ENCODE measurements at places on chromosomes 1 and 21.

DNA sequence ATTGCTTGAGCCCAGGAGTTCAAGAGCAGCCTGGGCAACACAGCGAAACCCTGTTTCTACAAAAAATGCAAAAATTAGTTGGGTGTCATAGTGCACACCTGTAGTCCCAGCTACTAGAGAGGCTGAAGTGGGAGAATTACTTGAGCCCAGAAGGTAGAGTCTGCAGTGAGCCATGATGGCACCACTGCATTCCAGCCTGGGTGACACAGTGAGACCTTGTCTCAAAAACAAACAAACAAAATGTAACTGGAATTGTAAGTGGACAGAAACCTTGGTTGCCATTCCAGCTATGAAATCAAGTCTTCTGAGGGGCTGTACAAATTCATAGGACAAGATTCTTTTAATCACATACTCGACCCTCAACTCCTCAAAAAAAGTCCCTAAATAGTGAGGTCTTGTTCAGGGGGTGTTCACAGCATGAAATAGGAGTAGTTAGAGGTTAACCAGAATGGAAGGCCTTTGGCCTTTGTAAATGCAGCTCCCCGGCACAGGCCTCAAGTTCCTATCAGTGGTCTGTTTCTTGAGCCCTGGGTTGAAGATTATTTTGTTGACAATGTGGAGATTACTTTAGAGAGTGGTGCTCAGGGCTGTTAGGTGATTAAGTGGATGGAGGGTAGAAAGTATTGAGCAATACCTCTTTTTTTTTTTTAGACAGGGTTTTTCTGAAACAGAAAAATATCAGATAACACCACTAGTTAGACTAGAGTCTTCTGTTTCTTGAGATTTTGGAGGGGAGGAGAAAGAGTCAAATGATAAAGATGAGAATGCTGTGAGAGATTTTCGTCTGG lies 138.7 kb upstream of the ZNF648 start:
- DNase-seq, result no peak

GRCh38 chr1:236489710-236490377 lies 33.9 kb upstream of the LGALS8 start:
- no peak for DNase-seq

DNA sequence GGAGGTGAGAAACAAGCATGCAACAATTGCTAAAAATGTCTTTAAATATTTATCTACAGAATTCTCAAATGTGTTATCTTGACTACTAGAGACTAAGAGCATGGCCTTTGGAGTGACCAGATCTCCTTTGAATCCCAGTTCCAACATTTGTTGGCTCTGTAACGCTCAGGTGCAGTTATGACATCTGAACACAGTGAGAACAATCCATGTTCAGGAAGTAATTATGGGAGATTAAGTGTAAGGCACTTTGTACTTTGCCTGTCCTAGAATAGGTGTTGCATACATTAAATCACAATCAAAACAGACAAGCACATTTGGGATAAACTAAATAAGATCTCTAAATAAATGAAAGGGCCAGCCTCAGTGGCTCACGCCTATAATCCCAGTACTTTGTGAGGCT lies 454.5 kb downstream of the SMYD3 start:
- no peak for DNase-seq

- DNase-seq, result no peak
Observed at GRCh38 chr1:246815693-246816270, 91.6 kb downstream of the SCCPDH start.

DNA sequence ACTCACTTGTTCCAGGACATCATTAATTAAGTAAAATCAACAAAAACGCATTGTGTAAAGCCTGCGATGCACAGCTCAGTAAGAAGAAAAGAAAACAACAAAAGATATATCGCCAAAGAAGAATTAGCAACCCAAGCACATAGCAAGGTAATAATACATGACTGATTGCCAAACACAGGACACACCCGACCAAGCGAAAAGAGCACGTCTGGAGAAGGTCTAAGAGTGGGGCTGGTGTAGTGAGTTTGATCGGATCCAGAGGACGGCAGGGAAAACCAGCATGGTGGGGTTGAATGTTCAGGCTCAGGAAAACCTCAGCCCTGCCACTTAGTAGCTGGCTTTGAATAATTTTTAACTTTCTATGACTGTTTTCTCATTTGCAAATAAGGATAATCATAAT lies 69.8 kb downstream of the JAK1 start:
- DNase-seq, result no peak

GRCh38 chr21:38352536-38353219 lies 95.9 kb downstream of the KCNJ15 start:
- DNase-seq, result peak; percentile 35

DNA sequence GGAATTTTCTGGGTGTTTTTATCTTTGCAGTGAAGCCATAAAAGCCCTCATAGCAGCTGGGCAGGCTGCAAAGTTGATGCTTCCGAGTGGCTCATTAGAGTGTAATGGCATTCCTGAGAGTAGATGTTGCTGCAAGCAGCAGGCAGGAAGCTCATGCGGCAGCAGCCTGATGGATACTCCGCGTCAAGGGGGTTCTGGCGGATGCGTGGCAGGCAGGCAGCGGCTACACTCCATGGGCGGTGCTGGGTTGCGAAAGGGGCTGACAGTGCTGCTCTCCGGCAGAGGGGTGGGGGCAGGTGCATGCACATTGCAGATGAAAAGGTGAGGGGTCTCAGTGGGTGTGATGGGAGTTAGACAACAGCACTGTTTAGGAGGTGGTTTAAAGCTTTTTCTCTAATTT lies 93.2 kb upstream of the AJAP1 start:
- DNase-seq, result no peak

DNA sequence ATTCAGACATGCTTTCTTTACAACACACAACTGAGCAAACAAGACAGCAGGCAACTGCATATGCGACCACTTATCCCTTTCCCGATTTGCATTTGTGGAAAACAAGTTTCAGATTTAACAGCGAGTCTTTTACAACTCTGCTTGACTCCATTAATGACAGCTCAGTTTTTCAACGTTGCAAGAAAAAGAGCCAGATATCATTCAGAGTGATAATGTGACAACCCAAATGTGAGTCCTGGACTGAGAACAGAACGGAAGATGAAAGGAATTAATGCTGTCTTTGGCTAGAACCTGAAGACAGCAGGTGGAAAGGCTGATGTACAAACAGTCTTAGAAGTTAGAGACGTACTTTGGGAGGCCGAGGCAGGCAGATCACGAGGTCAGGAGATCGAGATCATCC lies 83.0 kb upstream of the C8B start:
- no peak for DNase-seq

DNA sequence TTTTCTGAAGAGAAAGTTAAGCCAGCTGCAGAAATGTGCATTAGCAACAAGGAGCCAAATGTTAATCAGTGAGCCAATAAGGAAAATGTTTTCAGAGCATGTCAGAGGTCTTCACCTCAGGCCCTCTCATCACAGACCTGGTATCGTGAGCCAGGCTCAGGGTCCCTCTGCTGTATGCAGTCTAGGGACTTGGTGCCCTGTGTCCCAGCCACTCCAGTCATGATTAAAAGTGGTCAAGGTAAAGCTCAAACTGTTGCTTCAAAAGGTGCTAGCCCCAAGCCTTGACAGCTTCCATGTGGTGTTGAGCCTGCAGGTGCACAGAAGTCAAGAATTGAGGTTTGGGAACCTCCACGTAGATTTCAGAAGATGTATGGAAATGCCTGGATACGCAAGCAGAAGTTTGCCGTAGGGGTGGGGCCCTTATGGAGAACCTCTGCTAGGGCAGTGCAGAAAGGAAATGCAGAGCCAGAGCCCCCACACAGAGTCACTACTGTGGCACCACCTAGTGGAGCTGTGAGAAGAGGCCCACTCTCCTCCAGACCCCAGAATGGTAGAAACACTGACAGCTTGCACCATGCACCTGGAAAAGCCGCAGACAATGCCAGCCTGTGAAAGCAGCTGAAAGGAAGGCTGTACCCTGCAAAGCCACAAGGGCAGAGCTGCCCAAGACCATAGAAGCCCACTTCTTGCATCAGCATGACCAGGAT lies 1128.7 kb downstream of the AMY1C start:
- no peak for DNase-seq

DNA sequence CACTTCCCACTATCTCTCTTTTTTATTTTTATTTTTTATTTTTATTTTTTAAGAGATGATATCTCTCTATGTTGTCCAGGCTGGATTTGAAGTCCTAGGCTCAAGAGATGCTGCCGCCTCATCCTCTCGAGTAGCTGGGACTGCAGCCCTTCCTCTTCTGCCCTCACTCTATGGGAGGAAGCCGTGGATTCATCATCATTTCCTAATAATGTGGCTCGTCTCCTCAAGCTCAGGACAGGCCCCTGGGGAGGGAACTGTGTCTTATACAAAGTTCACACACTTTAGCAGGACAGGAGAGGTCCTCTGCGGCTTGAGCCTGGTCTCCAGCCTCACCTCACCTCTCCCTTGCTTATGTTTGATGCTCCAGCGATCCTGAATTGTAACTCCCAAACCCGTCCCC lies 16.5 kb upstream of the IFFO2 start:
- peak; percentile 22 for DNase-seq

DNA sequence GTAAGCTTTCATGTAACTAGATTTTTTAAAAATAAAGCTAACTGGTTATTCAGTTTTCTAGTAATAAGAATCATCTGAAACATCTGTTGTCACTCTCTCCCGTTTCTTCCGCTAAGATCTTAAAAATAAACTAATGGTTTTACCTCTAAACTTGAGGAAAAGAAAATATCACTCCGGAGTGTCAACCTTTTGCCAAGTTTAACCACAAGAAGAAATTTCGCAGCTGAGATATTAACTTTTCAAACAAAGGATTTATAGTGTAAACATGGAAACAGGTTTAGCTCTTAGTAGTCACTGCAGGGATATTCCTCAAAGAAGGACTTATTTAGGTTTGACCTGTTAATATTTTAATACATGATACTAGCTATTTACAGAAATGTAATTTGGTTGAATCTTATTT lies 954.9 kb downstream of the ADGRL2 start:
- no peak for DNase-seq

DNA sequence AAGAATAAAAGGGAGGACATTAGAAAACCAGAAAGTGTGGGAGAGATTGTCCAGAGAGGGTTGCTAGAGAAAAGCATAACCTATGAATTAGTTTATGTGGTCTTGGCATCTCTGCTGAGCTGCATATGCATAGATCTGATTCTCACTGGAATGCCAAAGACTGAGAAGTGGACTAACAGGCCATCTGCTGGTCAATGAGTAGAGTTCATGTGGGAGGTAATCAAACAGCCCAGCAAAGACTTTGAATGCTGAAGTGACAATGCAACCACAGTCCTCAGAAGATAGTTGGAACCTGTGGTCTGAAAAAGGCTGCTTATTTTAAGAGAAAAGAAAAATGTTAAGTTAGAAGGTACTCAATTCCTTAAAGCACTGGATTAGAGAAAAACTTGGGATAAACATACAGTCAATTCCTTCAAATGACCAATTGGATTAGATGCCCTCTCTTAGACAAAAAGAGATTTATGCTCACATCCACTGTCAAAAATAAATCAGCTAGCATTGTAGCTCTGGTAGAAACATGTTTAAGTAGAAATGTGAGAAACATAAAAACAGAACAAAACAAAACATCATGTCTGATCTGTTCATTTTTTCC lies 382.8 kb downstream of the AMY1C start:
- DNase-seq, result no peak

- DNase-seq, result no peak
Observed at GRCh38 chr1:183652107-183652506, 1.0 kb downstream of the APOBEC4 start.

- DNase-seq, result no peak
Observed at GRCh38 chr1:186754542-186755145, 74.1 kb upstream of the PLA2G4A start.

DNA sequence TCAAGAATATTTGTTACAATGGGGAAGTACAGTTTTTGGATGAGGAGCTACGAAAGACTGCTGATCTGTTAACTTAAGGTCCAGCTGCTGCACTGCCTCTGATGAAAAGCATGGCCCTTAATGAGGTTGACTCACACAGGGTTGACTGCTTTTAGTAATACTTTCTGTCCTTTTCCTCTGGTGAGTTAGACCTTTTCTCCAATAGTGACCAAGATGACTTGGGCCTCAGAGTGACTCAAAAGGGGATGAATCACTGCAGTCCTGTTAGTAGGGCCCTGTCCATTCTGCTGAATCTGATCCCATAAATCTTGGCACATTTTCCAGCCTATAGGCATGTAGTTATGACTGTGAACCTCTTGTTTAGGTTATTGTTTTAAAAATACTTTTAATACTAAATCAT lies 2.7 kb downstream of the DISP1 start:
- DNase-seq, result peak; percentile 13

GRCh38 chr1:151324390-151324930 lies 2.8 kb downstream of the PI4KB start:
- no peak for DNase-seq

- DNase-seq, result no peak
Observed at GRCh38 chr1:189803364-189803763, 674.3 kb downstream of the BRINP3 start.

DNA sequence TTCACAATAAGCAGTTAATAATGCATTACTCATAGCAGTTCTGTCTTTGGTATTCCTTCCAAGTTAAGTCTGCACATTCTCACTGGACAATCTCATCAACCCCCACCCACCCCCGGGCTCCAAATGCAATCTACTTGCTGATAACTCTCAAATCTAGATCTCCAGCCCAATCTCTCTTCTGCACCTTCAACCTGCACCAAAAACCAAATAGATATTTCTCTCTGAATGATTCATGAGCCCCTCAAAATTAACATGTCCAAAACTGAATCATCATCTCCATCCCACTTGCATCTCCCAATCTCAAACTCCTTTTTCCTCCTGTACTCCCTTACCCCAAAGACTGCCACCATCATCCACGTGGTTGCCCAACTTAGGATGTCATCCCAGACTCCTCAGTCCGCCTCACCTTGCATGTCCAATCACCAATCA lies 2.7 kb downstream of the DOCK7 start:
- DNase-seq, result no peak

GRCh38 chr1:110707232-110707631 lies 32.5 kb upstream of the KCNA3 start:
- no peak for DNase-seq

GRCh38 chr1:10691740-10692125 lies 104.7 kb downstream of the CASZ1 start:
- no peak for DNase-seq

GRCh38 chr1:211336161-211336560 lies 9.5 kb downstream of the TRAF5 start:
- DNase-seq, result no peak

- no peak for DNase-seq
Observed at GRCh38 chr1:72938408-72938807, 656.1 kb upstream of the NEGR1 start.

DNA sequence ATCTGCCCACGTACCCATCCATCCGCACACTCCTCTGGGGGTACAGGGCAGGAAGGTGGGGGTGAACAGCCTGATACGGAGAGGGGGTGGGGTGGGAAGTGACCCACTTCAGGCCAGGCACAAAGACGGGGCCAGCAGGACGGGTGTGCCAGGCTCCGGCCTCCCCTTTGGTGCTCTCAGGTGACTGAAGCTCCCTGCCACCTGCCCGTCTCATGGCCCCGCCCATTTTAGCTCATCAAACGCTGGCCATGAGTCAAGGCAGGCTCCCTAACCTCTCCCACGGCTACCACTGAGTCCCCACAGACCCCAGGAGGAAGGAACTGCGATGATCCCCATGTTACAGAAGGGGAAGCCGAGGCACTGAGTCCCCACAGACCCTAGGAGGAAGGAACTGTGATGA lies 109.6 kb downstream of the CRYAA start:
- no peak for DNase-seq
